ENCODE measurements at places on chromosomes 2 and 18.

- DNase-seq, result no peak
Observed at GRCh38 chr2:174753038-174753633, 11.1 kb downstream of the CHRNA1 start.

DNA sequence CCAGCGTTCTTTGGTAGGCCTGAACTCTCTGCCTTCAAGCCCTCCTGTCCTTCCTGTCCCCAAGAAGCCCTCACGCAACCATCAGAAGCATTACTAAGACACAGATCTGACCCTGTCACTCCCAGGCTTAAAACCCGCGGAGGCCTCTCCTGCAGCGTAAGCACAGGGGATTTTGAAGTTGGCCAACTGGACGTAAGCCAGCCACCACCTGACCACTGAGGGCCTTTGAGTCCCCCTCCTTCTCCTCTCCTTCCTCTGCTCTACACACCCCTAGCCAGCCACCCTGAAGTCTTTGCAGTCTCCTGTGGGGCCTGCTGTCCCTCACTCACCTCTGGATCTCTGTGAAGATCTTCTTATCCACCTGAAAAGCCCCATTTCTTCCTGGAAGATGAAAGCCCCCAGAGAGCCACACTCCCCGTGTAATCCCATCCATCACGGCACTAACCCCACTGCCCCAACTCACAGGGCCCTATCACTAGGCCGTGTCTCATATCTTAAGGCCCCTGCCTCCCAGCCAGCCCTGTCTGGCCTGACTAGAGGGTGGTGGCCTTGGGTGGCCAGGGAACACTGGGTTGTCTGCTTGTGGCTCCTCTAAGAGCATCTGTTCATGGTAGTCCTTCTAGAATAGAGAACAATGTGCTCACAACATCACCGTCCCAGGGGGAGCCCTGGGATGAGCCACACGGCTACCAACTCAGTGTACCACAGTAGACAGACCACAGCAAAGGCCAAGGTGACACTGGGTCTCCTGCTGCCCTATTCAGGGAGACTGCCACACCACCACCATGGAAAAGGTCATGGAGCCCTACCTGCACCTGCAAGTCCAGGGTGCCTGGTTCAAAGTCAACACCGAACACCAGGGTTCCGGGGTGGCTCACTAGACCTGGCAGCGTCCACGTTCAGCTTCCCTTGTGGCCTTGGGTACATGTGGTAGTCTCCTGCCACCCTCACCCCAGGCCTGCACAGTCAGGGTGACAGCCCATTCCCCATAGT is 191.6 kb downstream of the ZBTB7C start:
- no peak for DNase-seq

DNA sequence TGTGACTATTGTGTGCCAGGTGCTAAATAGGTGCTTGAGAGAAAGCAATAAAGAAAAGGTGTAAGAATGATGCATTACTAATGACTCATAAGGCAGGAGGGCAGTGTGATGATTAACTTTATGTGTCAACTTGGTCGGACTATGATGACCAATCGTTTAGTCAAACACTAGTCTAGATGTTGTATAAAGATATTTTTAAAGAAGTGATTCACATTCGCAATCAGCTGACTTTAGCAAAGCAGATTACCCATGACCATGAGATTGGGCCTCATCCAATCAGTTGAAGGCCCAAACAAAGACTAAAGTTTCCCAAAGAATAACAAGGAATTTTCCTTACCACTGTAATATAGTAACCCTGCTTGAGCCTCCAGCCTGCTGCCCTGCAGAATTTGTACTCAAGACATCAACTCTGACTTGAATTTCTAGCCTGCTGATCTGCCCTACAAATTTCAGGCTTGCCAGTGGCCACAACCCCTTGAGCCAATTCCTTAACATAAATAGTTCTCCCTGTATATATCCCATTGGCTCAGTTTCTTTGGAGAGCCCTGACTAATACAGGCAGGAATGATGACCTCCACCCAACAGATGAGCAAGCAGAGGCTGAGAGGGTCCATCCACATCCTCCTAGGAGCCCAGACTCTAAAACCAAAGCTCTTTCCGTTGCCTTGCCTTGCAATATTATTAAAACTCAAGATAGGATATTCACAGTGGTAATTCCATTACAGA is 132.6 kb downstream of the ACTR3 start:
- DNase-seq, result peak; percentile 90

GRCh38 chr2:100730290-100730868 is 89.6 kb upstream of the NPAS2 start:
- DNase-seq, result peak; percentile 81

DNA sequence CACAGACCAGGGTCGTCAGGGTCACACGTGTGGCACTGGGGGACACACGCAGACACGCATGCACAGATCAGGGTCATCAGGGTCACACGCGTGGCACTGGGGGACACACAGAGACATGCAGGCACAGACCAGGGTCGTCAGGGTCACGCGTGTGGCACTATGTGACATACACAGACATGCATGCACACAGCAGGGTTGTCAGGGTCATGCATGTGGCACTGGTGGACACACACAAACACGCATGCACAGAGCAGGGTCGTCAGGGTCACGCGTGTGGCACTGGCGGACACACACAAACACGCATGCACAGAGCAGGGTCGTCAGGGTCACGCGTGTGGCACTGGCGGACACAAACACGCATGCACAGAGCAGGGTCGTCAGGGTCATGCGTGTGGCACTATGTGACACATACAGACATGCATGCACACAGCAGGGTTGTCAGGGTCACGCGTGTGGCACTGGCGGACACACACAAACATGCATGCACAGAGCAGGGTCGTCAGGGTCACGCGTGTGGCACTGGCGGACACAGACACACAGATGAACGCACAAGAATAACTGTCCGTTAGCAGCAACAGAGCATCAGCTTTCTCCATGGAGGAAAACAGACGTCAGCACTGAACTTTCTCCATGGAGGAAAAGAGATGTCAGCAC is 34.9 kb downstream of the HDAC4 start:
- DNase-seq, result no peak

DNA sequence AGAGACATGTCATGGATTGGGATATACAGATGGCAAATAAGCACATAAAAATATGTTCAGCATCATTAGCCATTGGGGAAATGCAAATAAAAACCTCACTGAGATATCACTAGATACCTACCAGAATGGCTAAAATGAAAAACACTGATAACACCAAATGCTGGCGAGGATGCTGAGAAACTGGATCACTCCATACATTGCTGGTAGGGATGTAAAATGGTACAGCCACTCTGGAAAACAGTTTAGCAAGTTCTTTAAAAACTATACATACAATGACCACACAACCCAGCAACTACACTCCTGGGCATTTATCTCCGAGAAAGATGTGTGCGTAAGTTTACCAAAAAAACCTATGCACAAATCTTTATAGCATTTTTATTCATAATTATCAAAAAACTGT is 13.9 kb downstream of the PIAS2 start:
- DNase-seq, result no peak

- DNase-seq, result no peak
Observed at GRCh38 chr2:12293874-12294273, 422.9 kb upstream of the TRIB2 start.

GRCh38 chr2:46296216-46296839 is 879 bp upstream of the EPAS1 start:
- DNase-seq, result no peak

DNA sequence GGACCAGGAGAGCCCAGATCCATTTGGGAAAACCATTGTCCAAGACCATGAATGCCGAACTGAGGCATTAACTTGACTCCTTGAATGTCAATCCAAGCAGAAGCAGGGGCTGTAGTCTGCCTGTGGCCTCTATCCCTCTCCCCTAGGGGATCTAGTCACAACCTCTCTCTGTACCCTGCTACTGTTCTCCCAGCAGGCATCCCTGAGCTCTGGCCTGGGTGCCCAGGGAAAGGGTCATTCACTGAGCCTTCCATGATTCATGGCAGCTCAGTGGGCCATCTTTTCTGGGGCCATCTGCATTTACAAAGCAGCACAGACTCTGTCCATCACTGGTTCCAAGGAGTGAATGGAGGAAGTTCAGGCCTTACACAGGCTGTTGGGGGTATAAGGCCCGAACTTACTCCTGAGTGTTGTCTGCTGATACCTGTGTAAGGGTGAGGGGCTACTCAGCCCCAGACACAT is 151.8 kb downstream of the ZFP36L2 start:
- no peak for DNase-seq

DNA sequence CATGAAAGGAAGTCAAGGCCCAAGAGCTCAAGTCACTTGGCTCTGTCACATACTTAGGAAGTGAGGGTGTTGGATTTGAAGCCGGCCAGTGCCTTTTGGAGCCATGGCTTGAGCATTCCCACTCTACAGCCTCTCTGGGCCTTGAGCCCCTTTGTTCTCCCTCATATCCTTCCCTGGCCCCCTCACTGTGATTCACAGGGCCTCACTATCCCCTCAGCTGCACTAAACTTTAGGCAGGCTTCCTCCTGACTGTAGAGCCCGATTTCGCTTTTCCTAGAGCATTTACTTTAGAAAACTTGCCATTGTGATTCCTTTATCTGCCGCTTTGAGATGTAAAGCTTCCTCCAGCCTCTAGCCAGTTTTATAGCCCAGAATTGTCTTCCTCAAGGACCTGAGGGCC is 107.6 kb downstream of the FBXO15 start:
- DNase-seq, result no peak

DNA sequence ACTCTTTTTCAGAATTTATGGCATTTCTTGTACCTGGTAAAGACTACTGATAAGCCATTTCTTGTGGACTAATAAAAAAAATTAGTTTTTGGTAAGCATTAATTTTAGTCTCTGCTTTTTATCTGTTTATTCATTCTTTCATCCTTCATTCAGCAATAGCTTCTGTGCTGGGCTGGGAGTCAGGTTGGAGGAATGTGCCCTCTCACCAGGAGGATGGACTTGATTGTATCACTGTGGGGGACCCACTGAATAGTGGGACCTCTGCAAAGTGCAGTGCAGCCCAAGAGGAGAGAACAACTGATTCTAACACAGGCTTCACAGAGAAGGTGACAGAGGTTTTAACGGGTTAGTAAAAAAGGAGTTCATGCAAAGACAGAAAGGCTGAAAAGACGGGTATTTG is 39.1 kb downstream of the CDC42EP3 start:
- DNase-seq, result peak; percentile 49

GRCh38 chr18:23712445-23712844 is 23.2 kb downstream of the LAMA3 start:
- no peak for DNase-seq

GRCh38 chr2:15925819-15926218 is 14.5 kb upstream of the MYCN start:
- DNase-seq, result no peak

GRCh38 chr2:235614176-235614860 is 120.5 kb downstream of the AGAP1 start:
- no peak for DNase-seq

DNA sequence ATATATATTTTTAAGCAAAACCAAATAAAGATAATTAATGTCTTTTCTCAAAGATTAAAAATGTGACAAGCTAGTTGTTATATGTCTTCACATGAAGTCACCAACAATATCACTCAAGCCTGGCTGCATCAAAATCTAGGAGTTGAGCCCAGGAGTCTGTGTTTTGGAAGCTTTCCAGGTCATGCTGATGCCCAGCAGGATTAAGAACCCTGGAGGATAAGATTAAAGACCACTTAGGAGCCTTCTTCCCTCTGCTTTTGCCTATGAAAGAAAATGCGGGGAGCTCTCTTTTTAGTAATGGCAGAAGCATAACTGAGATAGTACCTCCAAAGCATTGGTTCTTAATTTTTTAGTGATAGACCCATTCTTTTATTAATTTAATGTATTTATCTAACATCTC is 157.4 kb downstream of the ASXL3 start:
- DNase-seq, result no peak

DNA sequence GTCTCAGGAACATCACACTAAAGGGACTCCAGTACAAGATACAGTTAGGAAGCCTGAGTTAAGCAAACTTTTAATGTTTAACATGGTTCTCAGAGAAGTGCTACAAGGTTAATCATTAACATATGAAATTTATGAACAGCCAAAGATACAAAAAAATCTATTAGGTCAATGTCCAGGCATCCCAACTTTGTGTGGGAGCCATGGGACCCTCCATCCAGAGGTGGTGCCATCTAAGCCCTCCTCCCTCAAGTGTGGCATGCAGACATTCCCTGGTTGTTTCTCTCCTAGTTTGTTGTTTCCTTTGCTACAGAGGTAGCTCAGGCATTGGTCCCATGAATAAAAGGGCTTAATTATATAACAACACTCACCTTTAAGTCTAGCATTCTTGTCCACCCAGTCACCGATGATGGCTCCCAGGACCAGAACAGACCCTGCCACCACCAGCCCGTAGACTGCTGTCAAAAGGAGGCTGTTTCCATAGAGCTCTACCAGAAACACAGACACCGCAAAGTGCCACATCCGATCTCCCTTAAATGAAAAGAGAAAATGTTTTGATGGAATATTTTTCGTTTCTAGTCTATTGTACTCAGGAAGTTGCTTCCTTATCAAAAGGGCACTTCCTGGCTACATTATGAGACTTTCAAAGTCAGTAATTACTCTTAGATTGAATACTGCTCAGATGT is 5.7 kb downstream of the SLC40A1 start:
- no peak for DNase-seq

- no peak for DNase-seq
Observed at GRCh38 chr2:165058476-165059265, 103.3 kb upstream of the SLC38A11 start.

DNA sequence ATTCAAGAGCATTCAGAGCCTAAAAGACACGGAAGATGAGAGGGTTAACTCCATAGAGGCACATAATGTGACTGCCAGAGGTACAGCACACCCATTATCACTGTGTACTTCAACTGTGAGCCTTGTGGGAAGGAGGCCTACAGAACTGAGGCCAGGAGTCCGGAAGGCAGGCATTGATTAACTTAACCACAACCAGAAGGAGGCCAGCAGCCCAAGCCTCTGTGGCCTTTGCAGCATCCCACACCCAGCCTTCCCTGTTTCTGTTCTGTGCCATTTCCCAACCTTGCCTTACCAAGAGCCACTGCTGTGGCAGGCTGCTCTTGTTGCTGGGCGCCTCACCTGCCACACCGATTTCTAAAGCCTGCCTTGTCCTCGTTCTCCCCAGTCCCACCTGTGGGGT is 27.2 kb downstream of the SIGLEC15 start:
- DNase-seq, result no peak

DNA sequence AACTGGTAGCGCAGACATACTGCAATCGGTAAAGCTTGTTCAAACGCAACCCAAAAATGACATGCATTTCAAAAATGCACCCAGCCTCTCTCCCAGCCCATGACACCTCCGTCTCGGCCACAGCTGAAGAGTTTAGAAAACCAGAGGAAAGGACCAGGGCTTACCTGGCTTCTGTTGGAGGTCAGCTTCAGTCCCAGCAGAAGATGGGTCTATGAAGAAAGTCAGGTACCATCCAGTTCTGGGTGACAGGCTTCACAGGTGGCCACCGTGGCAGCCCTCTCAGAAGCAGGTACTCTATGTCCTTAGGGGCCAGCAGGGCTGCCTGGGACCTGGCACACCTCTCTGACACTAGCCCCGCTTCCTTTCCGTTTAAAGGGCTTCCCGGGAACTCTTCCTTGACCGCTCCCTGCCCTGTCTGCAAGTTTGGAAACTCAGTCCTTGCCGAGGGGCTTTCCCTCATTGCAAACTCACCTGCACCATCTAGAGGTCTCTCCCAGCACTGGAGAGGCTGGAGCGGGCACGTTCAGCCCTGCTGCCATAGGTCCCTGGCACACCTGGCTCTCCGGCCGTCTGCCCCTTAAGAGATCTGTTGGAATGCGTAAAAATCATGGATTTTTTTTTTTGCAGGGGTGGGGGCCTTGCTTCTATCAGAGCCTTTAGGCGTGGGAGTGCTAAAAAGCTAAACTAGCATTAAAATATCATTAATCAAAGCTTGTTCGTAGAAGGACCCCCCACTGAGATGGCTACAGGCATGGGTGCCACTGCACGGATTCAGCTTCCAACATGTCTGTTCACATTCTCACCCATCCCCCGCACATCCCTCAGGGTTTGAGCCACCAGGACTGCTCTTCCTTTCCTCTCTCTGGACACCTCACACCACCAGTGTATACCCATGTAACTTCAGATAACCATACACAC is at the start of gene EDAR:
EDAR (minus strand) TSS at position 425 of the 918 bp plus-strand sequence. CDS start 58,206 bp downstream, outside the sequence.
- no peak for DNase-seq
